GM23248 (cell line): ENCODE measurements at places on chromosomes 1 and 21.

DNA sequence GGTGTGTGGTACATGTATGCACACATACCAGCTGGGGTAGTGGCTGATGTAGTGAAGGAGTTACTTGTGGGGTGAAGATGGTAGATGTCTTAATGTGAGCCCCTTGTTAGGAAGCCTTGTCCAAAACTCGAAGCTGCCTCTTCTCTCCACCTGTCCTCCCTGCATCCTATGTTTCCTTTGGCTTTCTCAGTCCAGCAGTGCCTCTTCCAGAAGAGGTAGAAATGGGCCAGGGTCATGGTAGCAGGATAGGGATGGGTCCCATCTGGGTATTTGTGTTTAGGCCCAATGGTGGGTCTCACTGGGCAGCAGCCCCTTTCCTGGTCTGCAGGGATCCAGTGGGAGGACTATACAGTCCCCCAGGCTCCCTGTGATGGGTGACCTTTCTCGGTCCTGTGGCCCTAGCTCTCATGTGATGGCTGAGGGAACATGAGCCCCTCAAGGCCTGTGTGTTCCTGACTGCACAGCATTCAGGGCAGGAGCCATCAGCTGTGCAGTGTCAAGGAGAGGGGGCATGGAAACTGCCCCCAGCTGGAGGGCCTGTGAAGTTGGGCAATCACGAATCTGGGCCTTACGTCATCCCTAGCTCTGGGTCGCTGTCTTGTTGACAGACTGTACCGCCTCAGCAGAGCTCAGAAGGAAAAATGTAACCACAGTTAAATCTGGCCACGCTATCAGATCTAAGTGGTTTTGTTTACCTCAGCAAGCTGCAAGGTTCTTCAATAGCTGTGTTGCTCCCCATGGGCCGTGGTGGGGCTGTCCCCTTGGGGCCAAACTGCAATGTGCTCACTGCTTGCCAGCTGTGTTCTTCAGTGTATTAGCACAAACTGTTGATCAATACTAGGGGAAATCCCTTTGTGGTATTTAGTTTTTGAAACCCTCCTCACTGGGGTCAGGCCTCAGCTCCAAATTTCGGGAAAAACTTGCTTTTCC lies 82.7 kb downstream of the NOS1AP start:
- no peaks in the 10 kb centered on the region for H3K4me1 ChIP-seq
- no peaks in the 10 kb centered on the region for H3K36me3 ChIP-seq
- H3K27ac ChIP-seq: no peak overlapping the region
- DNase-seq: no peak
- no peak overlapping the region for H3K4me3 ChIP-seq

DNA sequence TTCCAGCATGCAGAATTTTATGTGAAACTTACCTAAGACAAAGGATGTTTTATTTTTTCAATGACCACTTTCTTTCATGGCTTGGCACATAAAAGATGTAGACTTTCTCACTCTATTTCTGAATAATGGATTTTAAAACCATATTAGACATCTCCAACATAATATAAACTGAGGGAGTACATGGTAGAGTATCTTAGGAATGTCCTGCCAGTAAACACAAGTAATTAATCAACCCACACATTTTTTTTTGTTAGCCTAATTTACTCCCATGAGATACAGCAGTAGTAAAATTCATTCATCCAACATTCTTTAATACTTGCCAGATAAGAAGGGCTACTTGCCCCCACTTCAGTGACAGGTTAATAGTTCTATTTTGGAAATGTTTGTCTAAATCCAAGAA lies 235.4 kb upstream of the ADAMTS5 start:
- no peaks in the 10 kb centered on the region for H3K36me3 ChIP-seq
- no peak overlapping the region for H3K27ac ChIP-seq
- H3K27me3 ChIP-seq: no peaks in the 10 kb centered on the region
- no peak overlapping the region for H3K4me3 ChIP-seq
- peaks cover 29% of the 10 kb centered on the region for H3K4me1 ChIP-seq

GRCh38 chr1:93738075-93738622 lies 56.5 kb upstream of the BCAR3 start:
- H3K36me3 ChIP-seq: no peaks in the 10 kb centered on the region
- peaks cover 43% of the 10 kb centered on the region for H3K4me1 ChIP-seq
- peak; percentile 99 for DNase-seq
- H3K4me3 ChIP-seq: no peak overlapping the region
- no peaks in the 10 kb centered on the region for H3K27me3 ChIP-seq

DNA sequence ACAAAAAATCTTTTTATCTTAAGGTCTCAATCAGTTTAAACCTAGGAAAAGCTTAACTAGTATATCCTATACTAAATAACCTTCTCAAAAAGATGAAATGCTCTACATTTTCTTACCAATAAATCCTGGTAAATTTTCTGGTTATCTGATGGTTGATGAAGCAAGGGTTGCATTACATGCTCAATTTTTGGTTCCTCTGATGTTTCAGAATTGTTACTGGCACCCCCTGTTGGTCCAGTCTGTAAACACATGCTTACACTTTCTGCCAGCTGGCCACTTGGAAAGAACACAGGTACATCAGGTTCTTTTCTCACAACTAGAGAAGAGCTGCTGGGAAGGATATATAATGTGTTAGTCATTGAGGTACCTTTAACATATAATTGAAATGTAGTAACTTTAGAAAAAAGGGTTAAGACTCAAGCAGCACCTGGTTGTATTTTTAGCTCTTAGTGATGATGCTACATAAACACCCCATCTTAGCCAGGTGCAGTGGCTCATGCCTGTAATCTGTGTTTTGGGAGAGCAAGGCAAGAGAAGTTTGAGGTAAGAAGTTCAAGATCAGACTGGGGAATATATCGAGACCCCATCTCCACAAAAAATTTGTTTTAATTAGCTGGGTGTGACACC lies 30.9 kb upstream of the TAL1 start:
- no peaks in the 10 kb centered on the region for H3K27me3 ChIP-seq
- no peak overlapping the region for H3K4me3 ChIP-seq
- H3K36me3 ChIP-seq: 0 out of 2 replicates have a peak, but pooled peaks cover 15% of the 10 kb centered on the region
- H3K4me1 ChIP-seq: no peaks in the 10 kb centered on the region

GRCh38 chr1:209341146-209341545 lies 242.4 kb upstream of the CAMK1G start:
- no peak overlapping the region for H3K4me3 ChIP-seq
- H3K27ac ChIP-seq: no peak overlapping the region
- no peaks in the 10 kb centered on the region for H3K27me3 ChIP-seq
- H3K36me3 ChIP-seq: no peaks in the 10 kb centered on the region
- no peak for DNase-seq

DNA sequence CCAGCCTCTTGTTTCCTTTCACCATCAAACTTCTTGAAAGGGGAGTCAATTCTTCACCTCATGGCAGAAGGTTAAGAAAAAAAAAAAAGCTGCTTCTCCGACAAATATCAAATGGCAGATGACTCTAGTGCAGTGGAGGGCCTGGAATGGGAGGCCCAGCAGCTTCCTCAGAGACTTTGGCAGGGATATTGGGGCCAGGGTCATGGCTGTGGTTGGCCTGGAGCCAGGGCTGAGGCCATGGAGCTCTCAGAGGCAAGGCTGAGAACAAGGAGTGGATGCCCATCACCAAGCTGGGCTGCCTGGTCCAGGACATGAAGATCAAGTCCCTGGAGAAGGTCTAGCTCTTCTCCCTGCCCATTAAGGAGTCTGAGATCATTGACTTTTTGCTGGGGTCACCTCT lies 18.7 kb downstream of the MTF1 start:
- no peak overlapping the region for H3K4me3 ChIP-seq
- no peaks in the 10 kb centered on the region for H3K27me3 ChIP-seq
- H3K4me1 ChIP-seq: no peaks in the 10 kb centered on the region
- H3K27ac ChIP-seq: no peak overlapping the region

DNA sequence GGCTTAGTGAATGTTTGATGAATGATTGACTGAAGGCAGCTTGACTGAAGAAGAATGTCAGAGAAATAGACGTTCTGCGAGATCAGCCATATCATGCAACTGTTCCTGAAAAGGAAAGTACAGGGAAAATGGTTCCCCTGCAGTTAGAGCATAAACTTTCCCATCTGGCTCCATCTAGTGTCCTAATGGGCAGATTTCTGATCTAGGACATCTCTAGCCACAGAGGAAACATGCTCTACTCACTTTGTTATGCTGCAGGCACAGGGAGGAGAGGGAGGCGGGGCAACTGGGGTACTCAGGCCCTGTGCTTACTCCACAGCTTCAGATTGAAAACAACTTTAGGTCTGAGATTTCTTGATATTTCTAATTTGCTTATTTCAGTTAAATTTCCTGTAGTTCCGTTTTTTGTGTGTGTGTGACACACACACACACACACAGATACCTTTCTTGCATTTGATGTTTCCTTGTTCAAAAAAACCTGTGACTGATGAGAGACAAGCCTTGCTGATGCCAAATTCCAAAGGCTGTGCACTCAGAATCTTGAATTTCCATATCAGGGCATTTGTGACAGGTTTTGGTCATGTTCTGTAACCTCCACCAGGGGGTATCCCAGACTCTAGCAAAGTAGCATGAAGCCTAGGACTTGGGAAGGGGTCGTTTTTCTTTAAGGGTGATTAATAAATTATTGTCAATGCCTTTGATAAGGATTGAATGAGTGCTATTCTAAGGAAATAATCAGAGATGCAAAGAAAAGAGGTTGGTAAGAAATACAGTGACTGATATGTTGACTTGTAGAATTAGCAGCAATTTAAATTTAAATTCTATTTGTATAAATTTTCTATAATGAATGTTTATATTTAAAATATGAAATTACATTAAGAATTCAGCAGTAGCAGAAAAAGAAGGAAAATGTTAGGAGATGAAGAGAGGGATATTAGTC lies 139.7 kb upstream of the BEND5 start:
- H3K27me3 ChIP-seq: no peaks in the 10 kb centered on the region
- DNase-seq: peak; percentile 81
- no peaks in the 10 kb centered on the region for H3K36me3 ChIP-seq
- no peak overlapping the region for H3K27ac ChIP-seq
- H3K4me3 ChIP-seq: 0 out of 2 replicates have a peak overlapping the region, but pooled peaks have one; percentile 24

DNA sequence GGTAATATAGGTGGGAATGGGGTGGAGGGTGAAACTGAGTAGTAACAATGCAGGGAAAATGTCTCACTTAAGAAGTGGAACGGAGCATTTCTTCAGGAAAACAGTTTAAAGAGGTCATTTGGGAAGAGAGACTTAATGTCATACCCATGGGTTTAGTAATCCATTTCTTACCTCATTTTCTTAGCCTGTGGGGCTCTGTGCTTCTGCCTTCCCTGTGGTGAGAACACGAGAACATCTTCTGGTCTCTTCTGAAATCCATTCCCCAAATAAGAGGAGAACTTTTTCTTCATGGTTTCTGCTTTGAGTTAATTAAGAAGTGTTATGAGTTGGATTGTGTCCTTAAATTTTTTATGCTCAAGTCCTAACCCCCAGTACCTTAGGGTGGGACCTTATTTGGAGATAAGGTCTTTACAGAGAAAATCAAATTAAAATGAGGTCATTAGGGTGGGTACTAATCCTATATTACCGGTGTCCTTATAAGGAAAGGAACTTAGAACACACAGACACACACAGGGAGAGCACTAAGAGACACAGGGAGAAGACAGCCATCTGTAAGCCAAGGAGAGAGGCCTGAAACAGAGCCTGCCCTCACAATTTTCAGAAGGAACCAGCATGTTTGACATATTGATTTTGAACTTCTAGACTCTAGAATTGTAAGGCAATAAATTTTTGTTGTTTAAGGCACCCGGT lies 5.4 kb downstream of the CCDC190 start:
- peak; percentile 80 for DNase-seq
- peaks cover 47% of the 10 kb centered on the region for H3K4me1 ChIP-seq
- no peaks in the 10 kb centered on the region for H3K27me3 ChIP-seq
- peak overlapping the region; percentile 80 for H3K27ac ChIP-seq
- peak overlapping the region; percentile 25; the same call in 1 of the 2 replicates for H3K4me3 ChIP-seq
- H3K36me3 ChIP-seq: no peaks in the 10 kb centered on the region

GRCh38 chr1:203373002-203373401 lies 22.1 kb upstream of the FMOD start:
- no peaks in the 10 kb centered on the region; the same call in 1 of the 2 replicates for H3K27me3 ChIP-seq
- H3K4me3 ChIP-seq: no peak overlapping the region
- no peak overlapping the region for H3K27ac ChIP-seq
- H3K36me3 ChIP-seq: no peaks in the 10 kb centered on the region

GRCh38 chr1:1432951-1433803 lies 2.3 kb upstream of the VWA1 start:
- H3K27ac ChIP-seq: no peak overlapping the region
- no peaks in the 10 kb centered on the region for H3K27me3 ChIP-seq
- no peak for DNase-seq

- H3K4me3 ChIP-seq: no peak overlapping the region
- no peak for DNase-seq
- H3K36me3 ChIP-seq: no peaks in the 10 kb centered on the region
- no peak overlapping the region for H3K27ac ChIP-seq
- no peaks in the 10 kb centered on the region for H3K27me3 ChIP-seq
Observed at GRCh38 chr1:60141276-60141675, 67.7 kb upstream of the C1orf87 start.

DNA sequence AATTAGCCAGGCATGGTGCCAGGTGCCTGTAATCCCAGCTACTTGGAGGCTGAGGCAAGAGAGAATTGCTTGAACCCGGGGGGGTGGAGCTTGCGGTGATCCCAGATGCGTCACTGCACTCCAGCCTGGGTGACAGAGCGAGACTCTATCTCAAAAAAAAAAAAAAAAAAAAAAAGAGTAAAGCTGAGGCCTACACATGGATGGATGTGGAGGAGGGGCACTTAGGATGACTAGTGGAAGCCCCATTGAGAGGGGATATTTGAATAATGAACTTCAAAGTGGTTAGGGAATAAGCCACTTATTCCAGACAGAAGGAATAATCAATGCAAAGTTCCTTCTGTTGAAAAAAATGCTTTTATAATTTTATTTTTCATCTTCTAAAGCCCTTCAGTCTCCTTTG lies 51.4 kb downstream of the PTBP2 start:
- no peaks in the 10 kb centered on the region for H3K4me1 ChIP-seq
- H3K4me3 ChIP-seq: no peak overlapping the region
- H3K27me3 ChIP-seq: no peaks in the 10 kb centered on the region

GRCh38 chr1:10789047-10789791 lies 7.2 kb downstream of the CASZ1 start:
- H3K4me1 ChIP-seq: no peaks in the 10 kb centered on the region
- no peak overlapping the region for H3K27ac ChIP-seq
- H3K36me3 ChIP-seq: no peaks in the 10 kb centered on the region
- H3K4me3 ChIP-seq: no peak overlapping the region
- peaks cover 61% of the 10 kb centered on the region for H3K27me3 ChIP-seq
- DNase-seq: no peak

DNA sequence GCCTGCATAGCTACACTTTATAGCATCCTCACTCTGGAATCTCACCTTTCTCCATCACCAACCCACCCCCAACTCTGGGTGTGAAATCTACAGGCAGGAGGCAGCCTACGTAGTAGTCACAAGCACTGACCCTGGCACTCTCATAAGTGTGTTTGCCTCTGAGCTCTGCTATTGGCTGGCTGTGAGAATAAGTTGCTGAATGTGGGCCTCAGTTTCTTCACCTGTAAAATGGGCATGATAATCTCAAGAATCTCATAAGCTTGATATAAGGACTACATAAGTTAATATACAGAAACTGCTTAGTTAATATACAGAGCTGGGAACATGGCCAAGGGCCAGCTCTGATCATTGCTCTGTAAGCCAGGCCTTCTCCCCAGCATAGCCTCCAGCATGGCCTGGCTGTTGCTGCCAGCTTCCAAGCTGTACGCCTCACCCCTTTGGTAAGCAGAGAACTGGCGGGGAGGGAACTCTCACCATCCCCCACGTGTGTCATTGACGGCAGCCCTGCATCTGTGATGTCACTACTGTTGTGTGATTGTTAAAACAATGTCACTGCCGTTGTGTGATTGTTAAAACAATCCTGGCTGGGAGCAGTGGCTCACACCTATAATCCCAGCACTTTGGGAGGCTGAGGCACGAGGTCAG lies 53.3 kb downstream of the SYF2 start:
- H3K27me3 ChIP-seq: no peaks in the 10 kb centered on the region
- no peak for DNase-seq
- H3K4me1 ChIP-seq: no peaks in the 10 kb centered on the region
- no peaks in the 10 kb centered on the region for H3K36me3 ChIP-seq
- H3K27ac ChIP-seq: no peak overlapping the region
